ENCODE measurements at places on chromosomes 11 and 22. TPM values are rescaled to one million over a fixed set of nuclear protein-coding genes. Genes with fewer than 3 reads are reported as not detected.

DNA sequence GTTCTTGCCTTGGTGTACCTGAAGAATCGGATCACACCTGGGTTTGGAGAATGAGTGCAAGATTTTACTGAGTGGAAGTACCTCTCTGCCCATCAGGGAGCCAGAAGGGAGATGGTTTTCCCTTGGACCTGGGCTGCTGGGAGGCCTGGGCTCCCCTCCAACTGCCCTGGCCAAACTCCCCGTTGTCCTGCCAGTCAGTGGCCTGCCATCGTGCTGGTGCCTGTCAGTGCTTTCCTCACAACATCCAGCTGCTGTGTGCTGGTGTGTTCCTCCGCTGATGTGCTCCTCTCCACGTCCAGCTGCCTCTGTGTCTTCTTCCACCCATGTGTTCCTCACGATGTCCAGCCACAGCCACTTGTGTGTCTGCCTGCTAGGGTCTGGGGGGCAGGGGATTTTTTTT lies 87.9 kb upstream of the CLPB start:
- no peak overlapping the region for H3K4me3 ChIP-seq
- H3K36me3 ChIP-seq, result no peaks in the 10 kb centered on the region
- peak; percentile 47 for DNase-seq
- peaks cover 19% of the 10 kb centered on the region for H3K4me1 ChIP-seq
- H3K27me3 ChIP-seq, result no peaks in the 10 kb centered on the region

DNA sequence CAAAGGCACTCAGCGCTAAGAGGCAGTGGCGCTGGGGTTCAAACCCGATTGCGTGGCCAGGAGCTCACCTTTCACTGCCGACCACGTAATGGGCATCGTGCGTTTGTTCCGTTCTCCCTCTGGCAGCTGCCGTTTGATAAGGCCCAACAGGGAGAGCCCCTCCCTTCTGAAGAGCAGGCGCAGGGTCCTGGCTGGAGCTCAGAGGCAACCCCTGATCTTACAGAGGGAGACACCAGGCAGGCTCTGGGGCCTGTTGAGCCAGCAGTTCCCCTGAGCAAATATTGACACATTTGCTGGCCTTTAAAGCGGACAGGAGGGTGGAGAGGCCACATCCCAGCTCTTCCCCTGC lies 11.7 kb upstream of the C1QTNF6 start:
- H3K4me1 ChIP-seq, result peaks cover 39% of the 10 kb centered on the region
- no peaks in the 10 kb centered on the region for H3K36me3 ChIP-seq
- no peaks in the 10 kb centered on the region for H3K27me3 ChIP-seq
- peak overlapping the region; percentile 97 for H3K27ac ChIP-seq
- H3K4me3 ChIP-seq, result no peak overlapping the region

DNA sequence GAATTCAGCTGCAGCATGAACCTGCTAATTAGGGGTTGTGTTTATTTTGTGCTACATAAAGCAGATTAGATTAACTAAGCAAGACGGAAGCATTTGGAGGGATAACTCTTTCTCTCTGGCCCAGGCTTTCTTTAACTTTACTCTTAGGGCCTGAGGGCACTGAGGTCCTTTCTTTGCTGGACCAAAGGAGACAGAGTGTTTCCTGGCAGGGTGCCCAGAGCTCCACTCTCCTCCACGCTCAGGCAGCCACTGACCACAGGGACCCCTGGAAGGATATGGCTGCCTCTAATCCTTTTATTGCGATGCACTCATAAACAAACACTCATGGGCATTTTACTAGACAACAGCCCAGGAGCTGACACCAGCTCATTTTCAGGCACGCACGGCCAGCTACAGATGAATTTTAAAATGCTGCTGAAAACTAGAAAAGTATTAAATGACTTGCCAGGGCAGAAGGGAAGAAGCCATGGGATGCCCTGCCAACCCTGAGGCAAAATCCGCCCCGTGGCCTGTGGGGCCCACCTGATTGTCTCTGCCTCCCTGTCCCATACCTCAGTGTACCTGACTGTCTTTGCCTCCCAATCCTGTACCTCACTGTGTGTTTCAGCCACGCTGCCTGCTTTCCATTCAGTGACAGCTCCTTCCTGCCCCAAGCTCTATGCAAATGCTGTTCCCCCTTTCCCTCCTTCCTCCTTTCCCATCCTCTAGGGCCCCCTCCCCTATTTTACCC lies 192.6 kb upstream of the NAV2 start:
- H3K27me3 ChIP-seq, result peaks cover 3% of the 10 kb centered on the region
- DNase-seq, result peak; percentile 39
- H3K36me3 ChIP-seq, result no peaks in the 10 kb centered on the region
- H3K4me3 ChIP-seq, result no peak overlapping the region
- no peaks in the 10 kb centered on the region for H3K4me1 ChIP-seq

DNA sequence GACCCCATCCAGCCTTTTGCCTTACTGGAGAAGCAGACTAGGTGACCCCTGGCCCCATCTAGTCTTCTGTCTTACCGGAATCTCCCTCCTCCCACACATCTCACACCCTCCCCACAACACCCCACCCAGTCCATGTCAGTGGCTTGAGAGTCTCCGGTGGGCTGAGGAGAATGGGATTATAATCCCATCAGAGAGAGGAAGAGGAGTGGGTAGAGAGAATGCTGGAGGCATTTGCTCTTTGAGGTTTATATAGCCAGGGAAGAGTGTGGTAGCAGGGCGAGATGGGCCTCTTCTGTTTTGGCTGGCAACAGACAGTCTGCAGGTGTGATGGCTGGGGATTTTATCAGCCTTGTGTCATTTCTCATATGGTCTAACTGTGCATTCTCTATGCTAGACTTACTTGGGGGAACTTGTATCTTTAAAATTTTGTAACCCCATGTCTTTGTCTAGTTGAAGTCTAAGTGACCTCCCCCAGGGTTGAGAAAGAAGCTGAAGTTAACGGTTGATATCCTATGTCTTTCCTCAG lies 50.3 kb downstream of the GRAMD1B start:
- no peaks in the 10 kb centered on the region for H3K27me3 ChIP-seq
- H3K4me1 ChIP-seq, result peaks cover 15% of the 10 kb centered on the region
- H3K36me3 ChIP-seq, result no peaks in the 10 kb centered on the region
- no peak overlapping the region for H3K4me3 ChIP-seq

- H3K27ac ChIP-seq, result no peak overlapping the region
- no peak for DNase-seq
- peaks cover 37% of the 10 kb centered on the region for H3K27me3 ChIP-seq
- H3K4me1 ChIP-seq, result no peaks in the 10 kb centered on the region
- H3K36me3 ChIP-seq, result no peaks in the 10 kb centered on the region
Observed at GRCh38 chr22:18970176-18970947, 34.3 kb upstream of the PRODH start.

DNA sequence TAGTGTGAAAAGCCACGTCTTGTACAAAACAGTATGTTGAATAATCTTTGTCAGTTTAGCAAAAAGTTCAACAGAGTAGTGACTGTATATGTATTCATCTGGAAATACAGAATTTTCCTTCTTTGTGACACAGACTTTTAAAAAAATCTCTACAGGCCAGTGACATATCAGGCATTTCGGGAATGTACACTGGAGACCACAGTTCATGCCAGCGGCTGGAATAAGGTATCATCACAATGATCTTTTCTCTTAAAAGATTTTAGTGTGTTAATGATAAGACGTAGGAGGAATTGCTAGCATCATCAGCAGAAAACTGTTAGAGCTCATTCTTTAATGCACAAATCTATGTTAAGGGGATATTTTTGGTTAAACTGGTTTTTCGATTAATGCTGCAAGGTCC lies 57.4 kb downstream of the BCL2L13 start:
- H3K27me3 ChIP-seq, result no peaks in the 10 kb centered on the region
- H3K36me3 ChIP-seq, result no peaks in the 10 kb centered on the region
- DNase-seq, result no peak
- H3K27ac ChIP-seq, result no peak overlapping the region

DNA sequence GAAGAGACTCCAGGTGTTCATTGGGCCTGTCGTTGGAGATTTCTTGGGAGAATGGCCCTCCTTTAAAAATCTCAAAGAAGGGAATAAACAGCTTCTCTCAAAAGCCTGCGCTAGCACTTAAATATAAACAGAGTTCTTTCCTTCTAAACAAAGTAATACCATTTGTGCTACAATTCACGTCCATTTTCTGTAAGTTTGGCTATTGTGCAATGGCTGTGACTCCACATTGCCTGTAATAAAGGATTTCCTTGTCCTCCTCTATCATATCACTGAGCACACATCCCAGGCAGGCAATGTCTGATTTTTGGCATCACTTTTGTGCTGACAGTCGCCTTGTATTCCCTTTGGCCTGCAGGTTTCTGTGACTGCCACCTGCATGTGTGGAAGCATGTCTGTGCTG lies 4.9 kb upstream of the ADAMTS8 start:
- no peaks in the 10 kb centered on the region for H3K4me1 ChIP-seq
- no peak overlapping the region for H3K4me3 ChIP-seq
- H3K27ac ChIP-seq, result no peak overlapping the region
- no peaks in the 10 kb centered on the region for H3K36me3 ChIP-seq
- no peak for DNase-seq

DNA sequence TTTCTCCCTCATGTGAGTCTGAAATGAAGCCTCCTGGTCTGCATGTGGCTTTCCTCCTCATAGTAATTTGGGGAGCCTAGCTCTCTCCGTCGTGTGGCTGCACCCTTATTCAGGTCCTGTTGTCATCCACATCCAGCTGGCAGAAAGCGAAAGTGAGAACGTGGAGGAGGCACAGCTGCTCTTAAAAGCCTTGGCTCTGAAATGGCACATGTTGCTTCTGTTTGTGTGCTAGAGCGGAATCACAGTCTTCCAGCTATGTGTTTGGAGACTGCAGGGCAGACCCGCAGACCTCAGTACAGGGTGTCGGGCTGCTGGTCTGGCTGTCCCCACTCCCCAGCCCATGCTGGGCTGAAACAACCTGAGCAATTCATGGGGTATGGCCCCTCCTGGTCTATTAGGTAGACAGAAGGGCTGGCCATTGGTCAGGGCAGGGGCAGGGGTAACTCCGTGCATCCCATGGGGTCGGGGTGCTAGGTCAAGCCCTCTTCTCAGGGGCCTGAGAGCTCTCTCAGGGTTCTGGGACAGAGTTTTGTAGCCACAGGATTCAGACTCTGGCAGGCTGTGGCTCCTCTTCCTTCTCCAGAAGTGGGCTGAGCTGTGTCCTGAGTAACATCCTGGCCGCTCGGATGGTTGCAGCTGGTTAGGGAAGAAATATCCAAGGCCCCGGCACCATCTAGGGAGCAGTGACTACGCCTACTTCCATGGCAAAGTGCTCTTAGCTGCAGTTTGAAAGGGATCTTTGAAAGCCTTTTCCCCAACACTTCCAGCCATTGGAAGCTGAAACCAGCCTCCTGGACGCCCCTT lies 50.6 kb downstream of the C11orf96 start:
- H3K27ac ChIP-seq, result peak overlapping the region; percentile 64
- peaks cover 48% of the 10 kb centered on the region for H3K4me1 ChIP-seq
- no peak for DNase-seq
- H3K36me3 ChIP-seq, result no peaks in the 10 kb centered on the region

The MS4A4E gene
- total RNA-seq, result 0.45 TPM

The NRXN2 gene
- total RNA-seq, result 5.5 TPM
